ENCODE measurements at places on chromosomes 13 and 19. TPM values are rescaled to one million over a fixed set of nuclear protein-coding genes. Genes with fewer than 3 reads are reported as not detected.

GRCh38 chr19:17441241-17442021, 7.0 kb downstream of the TMEM221 start:
- DNase-seq: no peak

GRCh38 chr13:108249150-108249549, 20.4 kb upstream of the TNFSF13B start:
- DNase-seq: no peak

DNA sequence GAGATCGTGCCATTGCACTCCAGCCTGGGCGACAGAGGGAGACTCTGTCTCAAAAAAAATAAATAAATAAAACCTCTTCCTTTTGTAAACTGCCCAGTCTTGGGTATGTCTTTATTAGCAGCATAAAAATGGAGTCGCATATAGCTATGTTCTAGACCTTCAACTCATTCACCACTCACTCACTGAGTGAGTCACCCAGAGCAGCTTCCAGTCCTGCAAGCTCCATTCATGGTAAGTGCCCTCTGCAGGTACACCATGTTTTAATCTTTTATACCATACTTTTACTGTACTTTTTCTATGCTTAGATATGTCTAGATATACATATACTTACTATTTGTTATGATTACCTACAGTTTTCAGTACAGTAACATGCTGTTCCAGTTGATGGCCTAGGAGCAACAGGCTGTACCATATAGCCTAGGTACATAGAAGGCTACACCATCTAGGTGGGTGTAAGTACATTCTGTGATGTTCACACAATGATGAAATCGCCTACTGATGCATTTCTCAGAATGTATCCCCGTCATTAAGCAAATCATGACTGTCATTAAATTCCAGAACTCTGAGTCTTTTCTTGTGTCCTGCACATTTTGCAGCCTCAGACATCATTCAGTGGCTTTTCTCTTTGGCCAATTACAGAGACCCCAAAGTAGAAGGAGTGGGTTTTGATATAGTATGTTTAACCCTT, 13.7 kb upstream of the FARP1 start:
- DNase-seq: no peak

GRCh38 chr13:73948848-73949529, 185.2 kb downstream of the KLF12 start:
- no peak for DNase-seq

DNA sequence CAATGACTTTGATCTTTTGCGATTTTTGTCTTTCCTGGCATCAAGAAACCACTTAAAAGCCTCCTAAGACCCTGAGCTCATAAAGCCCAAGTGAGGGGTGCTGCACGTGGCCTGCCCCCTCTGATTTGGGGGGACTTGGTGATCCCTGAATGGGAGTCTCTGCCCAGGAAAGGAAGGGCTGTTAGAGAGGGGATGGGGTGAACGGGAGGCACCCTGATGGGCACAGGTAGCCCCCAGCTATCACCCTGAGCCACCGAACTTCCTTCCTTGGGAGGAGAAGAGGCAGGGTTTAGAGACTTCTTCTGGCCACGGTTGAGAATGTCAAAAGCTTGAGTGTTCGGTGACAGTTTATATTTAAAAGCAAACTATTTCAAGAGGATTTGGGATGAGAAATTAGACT, 305.5 kb downstream of the ZNF536 start:
- no peak for DNase-seq

DNA sequence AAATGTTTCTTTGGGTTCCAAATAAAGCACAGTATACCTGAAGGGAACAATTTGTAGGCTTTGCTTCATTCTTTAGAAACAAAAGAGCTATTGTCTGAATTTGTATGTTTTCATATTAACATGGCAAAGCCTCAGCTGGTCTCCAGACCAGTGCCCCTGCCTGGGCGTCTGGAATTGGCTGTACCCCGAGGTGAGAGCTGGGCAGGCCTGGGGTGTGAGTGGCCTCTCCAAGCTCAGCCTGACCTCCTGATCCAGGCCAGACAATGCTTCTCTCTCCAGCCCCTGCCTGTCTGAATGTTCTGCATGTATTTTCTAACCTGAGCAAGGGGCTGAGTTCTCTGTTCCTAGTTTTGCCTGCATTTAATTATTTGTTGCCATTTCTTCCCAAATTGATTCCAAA, 66.3 kb upstream of the MCF2L start:
- no peak for DNase-seq

GRCh38 chr19:19584356-19584755, 34.1 kb downstream of the PBX4 start:
- no peak for DNase-seq

- no peak for DNase-seq
These were observed 179.8 kb downstream of the COG6 start for GRCh38 chr13:39835253-39835652.

DNA sequence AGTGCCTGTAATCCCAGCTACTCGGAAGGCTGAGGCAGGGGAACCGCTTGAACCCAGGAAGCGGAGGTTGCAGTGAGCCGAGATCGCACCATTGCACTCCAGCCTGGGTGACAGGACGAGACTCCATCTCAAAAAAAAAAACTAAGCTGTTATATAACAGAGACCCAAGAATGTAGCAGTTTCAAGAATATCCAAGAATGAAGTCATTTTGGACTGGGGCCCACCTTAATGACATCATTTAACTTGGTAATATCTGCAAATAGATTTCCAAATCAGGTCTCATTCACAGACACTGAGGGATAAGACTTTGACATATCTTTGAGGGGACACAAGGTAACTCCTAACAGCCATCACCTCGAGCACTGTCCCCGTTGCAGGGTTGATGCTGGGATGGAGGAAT, 36.5 kb upstream of the MRI1 start:
- no peak for DNase-seq

DNA sequence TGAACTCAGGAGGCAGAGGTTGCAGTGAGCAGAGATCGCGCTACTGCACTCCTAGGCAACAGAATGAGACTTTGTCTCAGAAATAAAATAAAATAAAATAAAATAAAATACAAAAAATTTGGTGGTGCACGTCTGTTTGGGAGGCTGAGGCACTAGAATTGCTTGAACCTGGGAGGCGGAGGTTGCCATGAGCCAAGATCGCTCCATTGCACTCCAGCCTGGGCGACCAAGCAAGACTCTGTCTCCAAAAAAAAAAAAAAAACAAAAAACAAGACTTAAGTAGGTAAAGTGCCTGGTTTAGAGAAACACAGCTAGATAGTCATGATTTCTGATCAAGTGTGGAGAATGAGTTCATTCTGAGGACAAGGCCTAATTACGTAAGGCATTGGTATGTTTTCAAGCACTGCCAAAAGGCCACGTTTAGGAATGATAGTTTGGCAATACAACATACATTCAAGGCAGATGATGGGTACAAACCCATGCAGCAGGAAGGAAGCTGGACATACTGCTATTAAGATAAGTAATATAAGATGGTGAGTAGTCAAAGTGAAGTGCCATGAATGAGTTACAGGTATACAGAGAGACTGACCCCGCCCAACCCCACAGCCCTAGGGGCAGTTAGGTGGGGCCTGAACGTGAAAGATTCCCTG, 4.8 kb upstream of the UCHL3 start:
- DNase-seq: no peak

DNA sequence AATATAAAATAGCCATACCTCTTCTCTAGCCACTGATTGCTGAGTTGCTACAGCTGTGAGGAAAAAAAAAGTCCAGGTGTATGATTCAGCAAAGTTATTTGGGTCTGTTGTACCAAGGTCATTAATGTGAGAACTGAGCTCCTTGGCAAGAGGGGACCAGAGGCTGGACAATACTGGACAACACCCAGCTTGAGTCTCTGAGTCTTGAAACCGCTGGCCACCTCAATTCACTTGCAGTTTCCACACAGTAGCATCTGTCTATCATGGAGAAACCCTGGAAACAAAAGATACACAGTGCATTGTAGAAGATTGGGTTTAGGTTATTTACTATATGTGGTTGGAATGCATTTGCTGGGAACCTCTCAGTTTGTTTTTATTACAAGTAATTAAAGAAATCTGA, 60.4 kb downstream of the WDFY2 start:
- DNase-seq: no peak

DNA sequence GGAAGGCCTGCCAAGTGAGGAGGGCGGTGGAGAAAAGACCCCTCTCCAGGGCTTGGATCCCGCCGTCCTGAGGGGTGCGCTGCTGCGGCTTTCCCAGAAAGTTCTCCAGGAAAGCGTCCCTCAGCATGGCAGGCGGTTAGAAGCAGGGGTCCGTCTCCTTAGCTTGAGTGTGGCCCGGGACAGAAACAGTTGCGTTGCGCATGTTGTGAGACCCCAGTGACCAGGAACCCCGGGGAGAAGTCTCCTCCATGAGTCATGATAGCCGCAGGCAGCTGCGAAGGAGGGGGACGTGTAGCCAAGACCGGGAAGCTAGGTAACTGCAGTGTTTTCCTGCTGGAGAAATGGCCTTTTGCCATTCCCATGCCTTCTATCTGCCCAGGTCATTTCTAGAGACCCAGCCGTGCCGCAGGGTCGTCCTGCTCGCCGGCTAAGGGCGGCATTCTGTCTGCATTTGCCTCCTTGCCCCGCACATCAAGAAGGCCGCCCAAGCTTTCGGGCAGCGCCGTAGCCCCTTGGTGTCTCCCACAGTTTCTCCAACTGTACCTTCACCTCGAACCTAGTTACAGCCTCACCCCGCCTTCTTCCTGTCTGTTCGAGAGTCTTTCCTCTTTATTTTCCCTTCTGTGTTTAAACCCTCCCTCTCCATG, 64.3 kb downstream of the TM9SF2 start:
- DNase-seq: no peak

Gene FFAR2
- 0.32 TPM for total RNA-seq

- no peak for DNase-seq
These were observed 362 bp downstream of the WTIP start for GRCh38 chr19:34481861-34482379.

DNA sequence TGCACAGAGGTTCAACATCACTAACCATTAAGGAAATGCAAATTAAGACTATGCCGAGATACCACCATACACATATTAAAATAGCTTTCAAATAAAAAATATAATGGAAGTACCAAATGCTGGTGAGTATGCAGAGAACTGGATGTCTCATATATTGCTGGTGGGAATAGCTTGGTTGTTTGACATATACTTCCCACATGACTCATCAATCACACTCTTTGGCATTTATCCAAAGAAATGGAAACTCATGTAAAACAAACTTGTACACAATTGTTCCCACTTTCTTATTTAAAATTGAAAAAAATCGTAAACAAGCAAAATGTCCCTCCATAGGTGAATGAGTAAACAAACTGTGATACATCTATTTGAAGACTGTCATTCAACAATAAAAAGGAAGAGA, 982.6 kb upstream of the ATXN8OS start:
- no peak for DNase-seq

Gene RANBP3
- total RNA-seq: 47.0 TPM

Gene FXYD5
- 17.9 TPM for total RNA-seq

Gene UPF1
- 83.4 TPM for total RNA-seq

Gene PLK5
- total RNA-seq: not detected

Gene ZNF837
- 2.5 TPM for total RNA-seq

Gene KLK6
- not detected for total RNA-seq

Gene PIH1D1
- 65.2 TPM for total RNA-seq

DNA sequence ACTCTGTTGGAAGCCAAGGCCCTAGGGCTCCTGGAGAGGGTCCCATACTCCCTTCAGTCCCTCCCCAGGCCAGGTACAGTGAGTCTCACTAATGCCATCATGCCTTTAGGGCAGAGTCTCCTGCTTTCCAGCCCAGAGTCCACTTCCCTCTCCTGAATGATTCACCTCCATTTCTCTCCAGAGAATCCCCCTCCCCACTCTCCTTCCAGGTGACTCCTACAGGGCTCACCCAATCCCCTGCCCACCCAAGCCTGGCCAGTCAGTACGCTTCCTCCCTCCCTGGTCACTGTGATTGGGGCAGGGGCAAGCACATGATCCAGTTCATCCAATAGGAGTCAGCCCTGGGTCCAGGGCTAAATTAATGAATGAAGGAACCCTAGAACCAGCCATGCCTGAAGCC, 35.0 kb upstream of the PNMA8B start:
- DNase-seq: no peak

Gene KLK10
- 0.93 TPM for total RNA-seq

Gene DAND5
- 1.1 TPM for total RNA-seq

DNA sequence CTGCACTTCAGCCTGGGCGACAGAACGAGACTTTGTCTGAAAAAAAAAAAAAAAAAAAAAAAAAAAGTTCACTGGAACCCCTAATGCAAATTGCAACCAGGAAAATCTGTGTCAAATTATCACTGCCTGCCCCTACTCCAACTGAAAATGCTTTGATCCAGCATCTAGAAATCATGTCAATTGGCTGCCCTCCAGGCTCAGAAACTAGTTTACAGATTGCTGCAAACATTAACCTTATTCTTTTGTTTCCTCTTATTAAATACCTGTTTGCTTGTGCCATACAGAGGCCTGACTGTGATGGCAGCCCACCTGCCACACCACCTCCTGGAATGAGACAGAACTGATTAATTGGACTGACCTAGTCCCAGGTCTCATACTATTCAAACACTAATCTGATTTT, 18.6 kb upstream of the AKT2 start:
- DNase-seq: no peak

- DNase-seq: no peak
These were observed 7.3 kb downstream of the ADPRHL1 start for GRCh38 chr13:113445791-113446487.

DNA sequence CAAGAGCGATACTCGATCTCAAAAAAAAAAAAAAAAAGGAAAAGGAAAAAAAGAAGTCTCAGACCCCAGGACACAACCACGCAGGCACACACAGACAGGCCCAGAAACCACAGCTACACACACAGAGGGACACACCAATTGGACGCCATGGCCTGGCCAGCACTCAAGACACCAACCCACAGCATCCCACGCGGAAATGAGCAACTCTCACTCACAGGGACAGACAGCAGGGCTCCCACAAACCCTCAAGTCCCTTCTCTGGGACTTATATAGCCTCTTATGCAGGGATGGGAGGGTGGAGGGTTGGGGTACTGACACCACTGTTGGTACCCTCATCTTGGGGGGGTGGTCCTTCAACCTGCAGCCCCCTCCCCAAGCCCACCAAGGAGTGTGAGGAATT, 5.9 kb downstream of the NOTCH3 start:
- DNase-seq: no peak

- no peak for DNase-seq
These were observed 252.5 kb downstream of the LHFPL6 start for GRCh38 chr13:39350461-39350881.

DNA sequence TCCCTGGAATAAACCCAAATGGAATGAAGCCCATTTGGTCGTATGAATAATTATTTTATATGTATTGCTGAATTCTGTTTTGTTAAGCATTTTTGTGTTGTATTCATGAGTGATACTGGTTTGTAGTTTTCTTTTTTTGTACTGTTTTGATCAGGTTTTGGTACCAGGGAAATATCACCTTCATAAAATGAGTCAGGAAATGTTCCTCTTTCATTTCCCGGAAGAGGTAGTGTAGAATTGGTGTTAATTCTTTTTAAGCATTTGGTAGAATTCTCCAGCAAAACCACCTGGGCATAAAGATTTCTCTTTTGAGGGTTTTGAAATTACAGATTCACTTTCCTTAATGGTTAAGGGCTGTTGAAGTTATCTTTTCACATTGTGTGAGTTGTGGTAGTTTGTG, 13.3 kb downstream of the SPATA13 start:
- no peak for DNase-seq

GRCh38 chr13:38477676-38478075, 128.0 kb downstream of the UFM1 start:
- DNase-seq: no peak
